HT1080 (cell line): ENCODE measurements at places on chromosomes 4 and X.

DNA sequence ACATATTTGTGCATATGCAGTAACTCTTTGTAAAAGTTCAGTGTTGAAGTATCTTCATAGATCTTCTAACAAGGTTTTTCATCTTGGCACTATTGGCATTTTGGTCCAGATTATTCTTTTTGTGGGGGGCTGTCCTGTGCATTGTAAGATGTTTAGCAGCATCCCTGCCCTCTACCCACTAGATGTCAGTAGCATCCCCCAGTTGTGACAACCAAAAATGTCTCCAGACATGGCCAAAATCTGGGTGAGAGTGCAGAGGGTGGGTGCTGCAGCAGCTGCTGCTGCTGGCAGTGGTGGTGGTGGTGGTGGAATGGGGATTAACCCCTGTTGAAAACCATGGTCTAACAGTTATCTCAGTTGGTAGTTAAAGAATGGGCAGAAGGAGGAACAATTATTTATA, 370.0 kb downstream of the GPAT3 start:
- DNase-seq = peak; percentile 15

DNA sequence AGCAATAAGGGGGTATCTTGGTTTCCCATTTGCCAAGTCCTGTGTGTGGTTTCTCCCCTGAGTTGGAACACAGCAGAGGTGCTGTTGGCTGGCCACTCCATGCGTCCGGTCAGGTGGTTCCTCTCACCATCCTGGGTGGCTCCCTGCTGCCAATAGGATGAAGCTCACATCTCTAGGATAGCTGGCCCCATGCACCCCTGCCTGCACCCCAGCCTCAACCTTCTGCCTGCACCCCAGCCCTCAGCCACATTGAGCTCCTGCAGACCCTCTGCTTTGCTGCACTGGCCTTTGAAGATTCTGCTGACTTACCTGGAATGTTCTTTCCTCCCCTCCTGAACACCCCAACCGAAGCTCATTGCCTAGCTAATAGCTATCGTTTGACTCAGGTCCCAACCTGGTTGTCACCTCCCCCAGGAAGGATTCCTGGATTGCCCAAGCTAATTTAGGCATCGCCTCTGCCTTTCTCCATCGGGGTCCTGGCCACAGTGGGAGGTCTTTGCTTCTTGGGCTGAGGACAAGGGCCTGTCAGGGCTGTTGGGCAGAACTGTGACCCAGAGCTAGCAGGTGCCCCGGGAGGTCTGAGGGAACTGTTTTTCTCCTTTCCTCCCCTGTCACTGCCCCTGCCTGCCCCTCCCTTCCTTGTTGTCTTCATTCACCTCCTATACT, 36.6 kb upstream of the GRPEL1 start:
- DNase-seq = no peak

GRCh38 chr4:167100120-167100519, 134.2 kb downstream of the SPOCK3 start:
- peak; percentile 82 for DNase-seq

GRCh38 chr4:39514888-39515401, 12.3 kb downstream of the UGDH start:
- no peak for DNase-seq

DNA sequence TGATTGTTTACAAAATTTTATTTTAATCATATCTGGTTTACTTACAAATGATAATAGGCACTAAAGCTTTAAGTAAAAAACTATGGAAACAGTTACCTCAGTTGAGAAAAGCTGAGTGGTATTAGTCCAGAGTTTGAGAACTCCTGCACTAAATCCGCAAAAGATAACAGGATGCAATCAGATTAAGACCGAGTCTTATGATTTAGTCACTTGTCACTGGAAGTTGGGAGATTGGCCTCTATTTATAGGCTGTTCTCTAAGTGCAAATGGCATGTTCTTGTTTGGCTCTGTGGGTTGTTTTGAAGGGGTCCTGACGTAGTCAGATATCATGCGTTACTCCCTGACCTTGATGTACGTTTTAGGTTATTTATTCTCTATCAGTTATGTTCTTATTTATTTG, 6.3 kb downstream of the GPAT3 start:
- no peak for DNase-seq

GRCh38 chr4:149426461-149426860, 389.2 kb downstream of the IQCM start:
- peak; percentile 46 for DNase-seq

- DNase-seq = peak; percentile 0
Measured at GRCh38 chrX:28581522-28581921, 5.7 kb upstream of the IL1RAPL1 start.

- DNase-seq = no peak
Measured at GRCh38 chr4:78291277-78291676, 234.2 kb downstream of the FRAS1 start.

DNA sequence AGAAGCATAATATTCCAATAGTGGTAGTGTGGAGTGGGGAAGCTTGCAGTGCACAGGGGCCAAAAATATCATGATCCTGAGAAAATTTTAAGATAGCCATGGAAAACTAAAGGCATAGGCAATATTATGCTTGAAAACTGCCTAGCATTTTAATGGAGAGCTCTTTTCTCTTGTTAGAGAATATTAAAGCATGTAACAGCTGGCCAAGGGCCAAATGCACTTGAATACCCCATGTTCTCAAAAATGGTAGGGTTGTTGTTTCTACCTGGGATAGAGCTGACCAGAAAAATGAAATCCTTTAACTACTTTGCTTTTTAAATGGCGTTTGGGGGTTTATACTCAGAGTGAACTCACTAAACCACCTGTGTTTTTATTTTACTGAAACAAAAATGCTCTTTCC, 739.6 kb upstream of the SLIT2 start:
- DNase-seq = no peak

GRCh38 chr4:13323921-13324320, 160.2 kb downstream of the RAB28 start:
- DNase-seq = no peak

DNA sequence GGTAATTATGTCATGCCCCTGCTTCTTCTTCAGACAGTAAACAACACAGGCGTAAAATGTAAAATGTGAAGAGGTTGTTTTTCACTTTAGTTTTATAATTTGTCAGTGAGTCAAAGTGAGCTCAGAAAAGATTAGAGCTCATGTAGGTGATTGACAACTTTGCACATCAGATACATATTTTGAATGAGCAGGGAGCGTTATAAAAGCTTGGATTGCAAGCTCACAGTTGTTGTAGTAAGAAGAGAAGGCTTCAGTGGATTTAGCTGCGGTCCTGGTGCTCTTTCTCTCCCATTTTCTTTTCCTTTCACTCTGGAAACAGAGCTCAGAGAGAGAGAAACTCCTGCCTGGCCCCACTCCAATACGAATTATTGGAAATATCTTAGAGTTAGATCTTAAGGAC, 26.4 kb downstream of the MTMR1 start:
- DNase-seq = no peak

DNA sequence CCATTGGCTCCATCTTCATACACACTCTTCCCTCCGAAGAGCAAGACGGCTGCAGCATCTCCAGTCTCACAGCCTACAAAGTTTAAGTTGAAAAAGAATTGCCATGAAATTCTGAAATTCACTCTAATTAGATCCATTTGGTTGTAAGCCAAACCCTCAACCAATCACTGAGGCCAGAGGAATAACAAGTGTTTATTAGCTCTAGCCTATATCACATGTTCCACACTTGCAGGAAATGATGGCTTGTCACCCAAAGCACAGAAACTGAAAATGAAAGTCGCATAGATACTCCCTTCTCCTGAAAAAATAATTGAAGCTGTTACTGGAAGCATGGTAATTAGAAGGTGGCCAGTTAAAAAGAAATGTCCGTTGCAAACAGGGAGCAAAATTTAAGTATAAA, 1071.8 kb downstream of the CCSER1 start:
- DNase-seq = peak; percentile 67

- DNase-seq = no peak
Measured at GRCh38 chrX:30065226-30065625, 150.1 kb upstream of the MAGEB2 start.

DNA sequence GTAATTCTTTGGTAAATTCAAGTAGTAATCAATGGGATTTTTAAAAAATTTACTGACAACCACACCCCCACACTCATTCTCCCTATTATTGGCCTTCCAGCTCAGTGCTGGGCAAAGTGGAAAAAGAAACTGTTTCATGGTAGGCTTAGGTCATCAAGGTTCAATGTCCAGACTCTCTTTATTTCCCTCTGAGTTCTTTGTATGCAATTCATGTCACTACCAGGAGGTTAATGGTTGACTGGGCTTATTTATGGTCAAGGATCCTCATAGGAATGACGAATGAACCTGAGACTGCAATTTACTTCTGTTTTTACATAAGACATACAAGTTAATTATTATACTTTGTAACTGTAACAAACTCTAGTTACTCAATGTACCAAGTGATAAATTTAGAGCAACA, 403.2 kb downstream of the KLHL13 start:
- no peak for DNase-seq

GRCh38 chr4:80139671-80140070, 57.6 kb upstream of the PRDM8 start:
- DNase-seq = no peak

DNA sequence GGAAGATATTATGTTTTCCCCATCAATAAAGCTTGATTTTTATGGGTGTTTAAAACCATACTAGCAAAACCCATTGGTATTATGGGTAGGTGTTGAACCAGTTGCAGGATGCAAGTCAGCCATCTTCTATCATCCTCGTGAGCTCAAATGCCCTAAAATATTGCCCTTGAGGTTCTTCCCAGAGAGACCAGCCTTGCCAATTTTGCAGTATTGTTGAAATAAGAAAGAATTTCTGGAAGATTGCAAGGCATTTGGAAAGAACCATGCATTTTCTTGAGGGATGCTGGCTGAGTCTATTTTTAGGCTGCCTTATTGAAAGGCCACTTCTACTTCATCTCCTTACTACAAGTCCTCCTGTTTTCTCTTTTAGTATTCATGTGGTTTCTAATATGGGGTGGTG, 60.9 kb upstream of the SOD3 start:
- no peak for DNase-seq

DNA sequence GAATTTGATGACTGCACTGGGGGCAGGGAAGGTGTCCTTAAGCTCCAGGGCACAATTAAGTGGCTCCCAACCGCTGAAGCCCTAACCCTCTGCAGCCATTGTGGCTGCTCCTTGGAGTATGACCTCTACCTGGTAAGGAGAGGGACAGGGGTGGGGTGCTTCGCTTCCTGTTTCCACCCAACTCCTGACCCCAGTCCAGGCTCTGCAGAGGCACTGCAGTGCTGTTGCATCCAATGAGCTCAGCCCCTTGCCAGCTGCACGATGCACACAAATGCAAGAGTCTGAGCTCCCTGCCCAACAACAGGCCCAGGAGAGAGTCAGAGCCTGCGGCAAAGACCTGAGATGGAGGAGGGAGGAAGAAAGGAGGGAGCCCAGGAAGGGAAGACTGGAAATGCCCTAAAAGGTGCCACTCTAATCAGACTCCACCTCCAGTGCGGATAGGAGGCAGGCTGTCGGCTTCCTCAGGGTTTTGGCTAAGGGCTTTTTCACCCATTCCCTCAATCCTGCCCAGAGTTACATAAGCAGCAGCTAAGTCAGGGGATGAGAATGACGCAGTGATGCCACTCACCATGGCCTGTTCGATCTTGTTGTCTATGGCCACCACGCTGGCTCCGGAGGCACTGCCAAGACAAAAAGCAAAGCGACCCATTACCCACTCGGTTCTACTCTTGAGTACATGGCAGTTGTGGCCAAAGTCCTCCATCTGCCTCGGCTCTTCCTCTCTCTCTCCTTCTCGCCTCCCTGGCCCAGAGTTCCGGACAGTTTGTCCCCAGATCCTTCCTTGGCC, 60.1 kb downstream of the TSC22D3 start:
- DNase-seq = no peak

GRCh38 chr4:2794486-2795299, 1.8 kb downstream of the SH3BP2 start:
- peak; percentile 69 for DNase-seq

GRCh38 chr4:80049813-80050534, 23.1 kb downstream of the ANTXR2 start:
- DNase-seq = no peak

DNA sequence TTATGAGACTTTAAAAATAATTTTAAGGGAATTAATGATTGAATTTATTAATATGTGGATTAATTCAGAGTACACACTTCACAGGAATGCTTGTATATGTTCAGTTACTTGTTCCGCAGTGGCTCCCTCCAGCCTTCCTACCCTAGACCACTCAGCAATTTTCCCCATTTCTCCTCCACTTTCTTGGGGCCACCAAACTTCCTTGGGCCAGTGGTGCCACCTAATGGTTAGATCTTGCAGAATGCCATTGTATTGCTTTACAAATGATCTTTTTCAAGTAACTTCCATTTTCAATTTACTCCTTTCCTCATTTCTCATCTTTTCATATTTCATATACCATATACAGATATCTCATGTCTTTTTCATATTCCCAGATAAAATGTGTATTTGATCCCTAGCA, 3.6 kb upstream of the RNF175 start:
- DNase-seq = no peak

GRCh38 chr4:8283161-8283560, 13.6 kb downstream of the HTRA3 start:
- no peak for DNase-seq

DNA sequence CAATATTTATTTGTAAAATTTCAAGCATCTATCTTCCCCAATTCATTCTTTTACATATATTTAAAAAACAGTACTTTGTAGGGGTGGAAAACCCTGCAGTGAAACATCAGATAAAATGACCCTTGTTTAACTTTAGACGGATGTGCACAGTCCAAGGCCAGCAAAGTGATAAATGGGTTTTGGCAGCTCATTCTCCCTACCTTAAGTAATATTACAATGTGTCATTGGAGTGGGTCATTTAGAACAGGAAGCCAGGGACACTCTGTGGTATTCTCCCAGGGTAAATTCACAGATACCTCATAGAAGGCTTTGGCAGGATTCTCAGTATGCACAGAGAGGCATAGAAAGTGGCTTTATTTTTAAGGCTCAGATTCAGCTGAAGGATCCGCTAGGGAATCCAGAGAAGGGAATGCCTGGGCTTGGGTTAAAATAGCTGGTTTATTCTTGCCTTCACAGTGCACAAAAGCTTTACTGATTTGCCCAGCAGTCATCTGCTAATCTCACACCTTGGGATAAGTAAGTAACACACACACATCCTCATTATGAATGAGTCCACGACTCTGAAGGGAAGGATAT, 206.7 kb downstream of the RASL11B start:
- DNase-seq = peak; percentile 65
